Iris pigment epithelial cell (primary cell): ENCODE measurements at places on chromosomes 3 and 15.
A peak's percentile ranks its signal among the peaks of the same experiment; 100 is the strongest.

- no peak for DNase-seq
Observed at GRCh38 chr15:73019154-73019553, 33.1 kb upstream of the NEO1 start.

DNA sequence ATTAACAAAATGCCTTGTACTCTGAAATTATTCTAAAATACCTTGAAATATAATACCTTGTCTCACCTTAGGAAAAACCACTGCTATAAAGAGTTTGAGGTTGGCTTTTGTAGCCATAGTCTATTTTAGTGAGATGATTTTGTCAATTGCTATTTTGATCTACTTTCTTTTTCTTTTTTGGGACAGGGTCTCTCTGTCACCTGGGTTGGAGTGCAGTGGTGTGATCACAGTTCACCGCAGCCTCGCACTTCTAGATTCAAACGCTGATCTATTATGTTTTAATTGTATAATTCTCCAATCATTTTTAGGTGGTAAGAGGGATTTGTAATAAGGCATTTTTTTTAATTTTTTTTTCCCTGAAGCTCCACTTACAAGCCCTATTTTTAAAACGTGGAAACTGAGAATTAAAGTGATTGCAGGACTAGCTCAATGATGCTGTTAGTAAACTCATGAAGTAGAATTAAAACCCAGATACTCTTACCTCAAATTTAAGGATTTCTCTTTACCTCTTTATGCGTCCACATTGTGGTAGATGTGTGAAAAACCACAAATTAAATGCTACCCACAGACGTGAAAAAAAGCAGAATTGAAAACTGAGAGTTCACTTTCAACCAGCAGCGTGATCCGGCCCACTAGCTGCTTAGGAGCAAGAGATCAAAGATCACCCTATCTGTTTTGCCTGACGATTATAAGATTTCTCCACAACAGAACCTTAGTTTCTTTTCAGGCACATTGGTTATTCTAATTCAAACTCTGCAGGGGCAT is 384.2 kb downstream of the CGGBP1 start:
- DNase-seq, result no peak

- DNase-seq, result no peak
Observed at GRCh38 chr3:100759159-100759558, 49.9 kb downstream of the TFG start.

- DNase-seq, result peak; percentile 64
Observed at GRCh38 chr3:179321668-179322285, 1.1 kb upstream of the ZNF639 start.

DNA sequence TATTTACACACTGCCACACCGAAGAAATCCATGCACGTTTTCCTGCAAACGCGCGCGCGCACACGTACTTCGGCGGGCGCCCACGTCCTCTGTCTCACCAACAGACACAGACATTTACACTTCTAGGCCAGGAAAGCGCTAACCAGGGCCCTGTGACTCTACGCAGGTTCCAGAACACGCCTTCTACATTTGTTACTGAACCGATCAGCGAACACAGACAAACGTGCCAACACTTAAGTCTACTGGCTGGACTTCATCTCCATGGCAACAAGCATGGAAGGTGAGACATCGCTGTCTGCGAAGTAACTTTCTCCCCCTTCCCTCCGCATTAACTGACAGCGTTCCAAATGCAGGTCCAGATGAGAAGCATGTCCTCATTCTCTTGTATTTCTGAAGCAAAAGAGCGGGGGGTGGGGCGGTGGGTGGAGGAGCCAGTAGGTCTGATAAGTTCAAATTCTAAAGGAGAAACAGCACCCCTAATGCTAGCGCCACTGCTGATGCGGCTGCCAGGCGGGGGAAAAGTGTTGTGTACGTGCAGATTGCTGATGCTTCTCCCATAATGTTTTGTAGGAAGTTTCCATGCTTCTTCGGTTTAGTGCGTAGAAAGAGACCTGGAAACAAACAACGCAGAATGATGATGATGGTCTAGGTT is at the start of gene CTXN2:
Gene CTXN2, plus strand, starts transcription at position 92 of the 652 bp plus-strand sequence. CDS start 9,636 bp downstream, outside the sequence.
- peak; percentile 10 for DNase-seq

- peak; percentile 34 for DNase-seq
Observed at GRCh38 chr15:43966646-43967045, 139.8 kb downstream of the WDR76 start.

GRCh38 chr15:100107151-100107550 is 234.6 kb downstream of the ADAMTS17 start:
- no peak for DNase-seq

- DNase-seq, result peak; percentile 28
Observed at GRCh38 chr3:43960448-43960840, 269.7 kb downstream of the ABHD5 start.

- DNase-seq, result no peak
Observed at GRCh38 chr15:77748078-77749064, 115.7 kb upstream of the LINGO1 start.

GRCh38 chr15:26355472-26356074 is 417.3 kb downstream of the GABRB3 start:
- no peak for DNase-seq

GRCh38 chr3:60250810-60251209 is 1000.4 kb downstream of the FHIT start:
- no peak for DNase-seq

DNA sequence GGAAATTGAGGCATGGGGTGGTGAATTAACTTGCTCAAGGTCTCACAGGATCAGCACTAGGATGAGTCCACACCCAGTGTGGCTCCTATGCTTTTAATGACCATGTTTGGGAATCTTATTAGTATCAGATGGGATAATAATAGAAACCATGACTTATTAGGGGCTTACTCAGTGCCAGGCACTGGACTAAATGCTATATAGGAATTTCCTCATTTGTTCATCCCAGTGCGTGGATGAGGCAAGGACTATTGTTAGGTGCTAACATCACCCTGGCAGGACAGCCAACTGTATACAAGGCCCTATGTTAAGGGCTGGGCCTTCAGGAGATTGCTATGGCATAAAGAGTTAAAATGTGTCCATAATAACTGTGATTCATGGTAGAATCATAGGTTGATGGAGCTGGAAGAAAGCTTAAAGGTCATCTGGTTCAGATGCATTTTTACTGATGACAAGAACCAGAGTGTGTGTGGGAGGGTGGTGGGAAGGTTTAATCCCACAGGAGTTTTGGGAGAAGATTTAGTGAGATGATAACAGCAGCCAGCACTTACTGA is 4.7 kb upstream of the FEM1B start:
- peak; percentile 55 for DNase-seq

DNA sequence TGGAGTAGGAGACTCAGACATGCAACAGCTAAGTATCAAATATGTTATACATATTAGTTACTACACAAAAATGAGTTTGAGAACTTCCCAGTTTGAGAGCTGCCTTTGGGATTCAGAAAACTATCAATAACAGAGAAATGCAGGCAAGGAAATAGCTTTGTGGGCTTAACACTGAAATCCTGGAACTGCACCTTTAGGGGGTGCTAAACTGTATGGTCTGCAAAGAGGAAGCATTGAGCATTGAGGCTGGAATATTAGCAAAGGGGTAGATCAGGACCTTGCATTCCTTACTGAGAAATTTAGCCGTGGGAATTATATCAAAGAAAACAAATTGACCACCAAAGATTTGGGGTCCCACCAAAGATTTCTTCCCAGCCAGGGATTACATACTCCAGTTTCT is 580.0 kb downstream of the ZNF385D start:
- peak; percentile 6 for DNase-seq

DNA sequence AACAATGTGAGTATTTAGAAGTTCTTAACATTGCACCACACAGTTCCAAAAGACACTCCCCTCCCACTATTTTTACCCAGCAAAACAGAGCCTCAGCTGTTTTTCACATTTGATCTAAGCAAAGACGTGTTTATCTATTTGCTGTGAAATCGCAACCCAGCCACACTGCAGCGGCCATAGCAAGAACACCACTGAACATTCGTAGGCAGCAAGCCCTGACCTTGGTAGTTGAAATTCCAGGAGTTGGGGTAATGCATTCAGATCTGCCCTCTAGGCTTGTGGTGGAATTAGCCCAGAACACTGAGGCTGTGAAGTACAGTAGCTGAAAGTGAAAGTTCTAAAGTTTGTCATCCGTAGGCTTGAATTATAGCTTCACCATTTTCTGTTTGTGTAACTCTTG is 17.1 kb upstream of the SLC24A5 start:
- no peak for DNase-seq

- peak; percentile 19 for DNase-seq
Observed at GRCh38 chr3:183370391-183370790, 58.0 kb downstream of the MCF2L2 start.

GRCh38 chr15:55802600-55803376 is 59.8 kb upstream of the PRTG start:
- DNase-seq, result no peak

DNA sequence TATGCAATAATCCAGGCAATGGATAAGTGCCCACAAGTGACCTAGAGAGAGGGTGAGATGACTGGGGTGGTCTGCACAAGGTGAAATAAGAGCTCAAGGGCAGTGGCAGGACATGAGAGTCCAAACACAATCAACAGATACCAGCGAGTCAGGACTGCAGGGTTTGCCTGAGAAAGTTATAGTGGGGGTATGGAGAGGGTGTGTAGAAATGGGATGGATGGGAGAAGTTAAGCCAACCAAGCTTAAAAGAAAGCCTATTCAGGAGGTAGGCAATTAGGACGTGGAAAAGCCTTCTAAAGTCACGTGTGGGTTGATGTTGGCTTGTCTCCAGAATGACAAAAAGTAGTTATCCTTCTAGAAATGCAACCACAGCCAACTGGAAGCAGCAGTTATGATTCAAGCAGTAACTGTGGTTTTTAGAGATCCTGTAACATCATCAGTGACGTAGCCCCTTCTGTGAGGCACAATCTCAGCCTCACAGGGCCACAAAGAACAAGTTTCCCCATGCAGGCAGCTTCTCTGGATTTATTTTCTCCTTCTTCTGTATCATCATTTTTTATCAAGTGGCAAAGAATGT is 56.1 kb downstream of the FAM174B start:
- no peak for DNase-seq

DNA sequence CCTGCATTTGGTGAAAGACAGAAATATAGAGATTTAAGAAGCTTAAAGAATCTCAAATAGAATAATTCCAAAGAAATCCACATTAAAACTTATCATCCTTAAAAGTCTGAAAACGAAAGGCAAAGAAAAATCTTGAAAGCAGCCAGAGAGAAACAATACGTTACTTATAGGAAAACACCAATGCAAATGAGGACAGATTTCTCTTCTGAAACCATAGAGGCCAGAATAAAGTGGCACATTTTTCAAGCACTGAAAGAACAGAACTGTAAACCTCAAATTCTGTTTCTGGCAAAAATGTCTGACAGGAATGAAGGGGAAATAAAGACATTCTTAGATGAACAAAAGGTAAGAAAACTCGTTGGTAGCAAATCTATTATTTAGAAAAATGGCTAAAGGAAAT is 13.8 kb upstream of the ACTC1 start:
- no peak for DNase-seq

- no peak for DNase-seq
Observed at GRCh38 chr15:42775416-42775815, 38.5 kb upstream of the CDAN1 start.

GRCh38 chr3:182592747-182593146 is 200.6 kb upstream of the ATP11B start:
- no peak for DNase-seq

GRCh38 chr3:62965311-62965710 is 90.1 kb upstream of the CADPS start:
- DNase-seq, result peak; percentile 1

DNA sequence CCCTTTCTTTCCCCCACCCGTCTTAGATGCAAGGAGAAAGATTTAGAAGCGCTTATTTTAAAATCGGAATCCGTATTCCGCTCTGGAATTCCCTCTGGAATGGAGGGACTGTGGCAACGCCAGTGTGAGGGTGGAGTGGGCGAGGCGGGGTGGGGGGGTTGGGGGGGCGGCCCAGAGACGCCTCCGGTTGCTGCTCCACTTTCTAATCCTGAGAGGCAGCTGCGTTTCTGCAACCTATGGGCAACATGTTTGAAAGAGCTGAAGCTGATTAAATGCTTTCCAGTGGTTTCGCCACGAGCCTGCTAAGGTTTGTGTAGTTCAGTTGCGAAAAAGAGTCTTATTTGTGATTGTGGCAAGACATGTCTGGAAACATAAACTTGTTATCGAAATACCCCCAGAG is at the start of gene CCK:
Gene CCK, minus strand, starts transcription at position 101 of the 400 bp plus-strand sequence. CDS start 2,555 bp downstream, outside the sequence.
- DNase-seq, result no peak

- DNase-seq, result no peak
Observed at GRCh38 chr15:90240856-90241255, 6.8 kb downstream of the GDPGP1 start.

DNA sequence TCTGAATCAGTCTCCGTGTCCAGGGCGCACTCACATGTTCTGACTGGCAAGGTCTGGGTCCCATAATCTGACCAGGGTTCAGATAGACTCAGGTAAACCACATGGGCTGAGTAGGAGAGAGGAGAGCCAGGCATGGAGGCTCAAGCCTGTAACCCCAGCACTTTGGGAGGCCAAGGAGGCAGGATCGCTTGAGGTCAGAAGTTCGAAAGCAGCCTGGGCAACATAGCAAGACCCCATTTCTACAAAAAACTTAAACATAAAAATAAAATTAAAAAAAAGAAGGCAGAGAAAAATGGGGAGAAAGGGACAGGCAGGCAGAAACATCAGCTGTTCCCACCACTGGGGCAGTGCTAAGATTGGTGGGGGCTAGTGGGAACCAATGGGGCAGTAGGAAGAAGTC is 5.4 kb downstream of the TMEM43 start:
- DNase-seq, result no peak

- no peak for DNase-seq
Observed at GRCh38 chr3:176840641-176841286, 356.5 kb downstream of the TBL1XR1 start.

DNA sequence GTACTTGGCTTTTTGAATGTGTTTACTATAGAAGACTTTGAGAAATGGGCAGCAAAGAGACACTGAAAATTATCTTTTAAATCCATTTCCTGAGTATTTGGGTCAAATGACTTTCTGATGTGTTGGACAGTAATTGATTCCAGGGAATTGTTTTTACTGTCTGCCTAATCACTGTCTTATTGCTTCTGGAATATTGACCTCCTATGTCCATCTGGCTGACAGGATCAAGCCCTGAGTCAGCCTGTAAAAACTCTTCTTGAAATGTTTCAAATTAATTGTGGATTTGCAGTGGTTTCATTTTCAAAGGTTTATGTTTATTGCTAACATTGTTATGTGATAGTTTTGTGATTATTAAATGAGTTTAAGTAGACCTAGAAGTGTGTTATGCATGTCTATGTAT is 50.6 kb upstream of the MLF1 start:
- DNase-seq, result peak; percentile 19

DNA sequence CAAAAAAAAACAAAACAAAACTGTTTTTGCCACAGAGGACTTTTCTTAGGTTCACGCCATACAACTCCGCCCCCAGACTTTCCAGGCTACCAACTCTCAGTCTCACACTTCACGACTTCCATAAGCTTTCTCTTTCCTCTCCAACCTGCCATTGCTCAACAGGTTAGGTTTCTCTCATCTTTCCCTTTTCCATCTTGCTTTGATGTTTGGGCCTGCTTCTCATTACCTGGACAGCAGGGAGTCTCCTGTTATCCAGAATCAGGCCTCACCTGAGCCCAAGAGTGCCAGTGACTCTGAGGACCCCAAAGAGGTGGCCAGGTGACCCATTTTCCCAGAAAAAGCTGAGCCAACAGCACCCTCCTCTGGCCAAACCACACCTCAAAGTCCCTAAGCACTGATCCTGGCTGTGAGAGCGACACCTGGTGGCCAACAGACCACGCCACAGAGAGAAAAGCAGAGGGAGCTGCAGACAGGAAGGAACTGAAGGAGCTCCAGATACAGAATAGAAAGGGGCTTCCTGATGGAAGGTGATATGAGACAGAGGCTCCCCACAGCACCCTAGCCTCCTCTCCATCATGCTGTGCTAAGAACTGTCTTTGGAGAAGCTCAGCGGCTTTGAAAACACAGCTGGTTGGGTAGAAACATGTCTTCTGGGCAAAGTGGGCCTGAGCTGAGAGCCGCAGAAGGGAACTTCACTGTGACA is 4.0 kb downstream of the CCDC51 start:
- peak; percentile 78 for DNase-seq
